ENCODE measurements at places on chromosomes 12 and 14. TPM values are rescaled to one million over a fixed set of nuclear protein-coding genes. Genes with fewer than 3 reads are reported as not detected.

The SERPINA10 gene
- total RNA-seq = not detected

- DNase-seq = no peak
Measured at GRCh38 chr14:44928793-44929192, 33.0 kb downstream of the KLHL28 start.

- no peak for DNase-seq
Measured at GRCh38 chr12:92621312-92621711, 81.5 kb upstream of the PLEKHG7 start.

DNA sequence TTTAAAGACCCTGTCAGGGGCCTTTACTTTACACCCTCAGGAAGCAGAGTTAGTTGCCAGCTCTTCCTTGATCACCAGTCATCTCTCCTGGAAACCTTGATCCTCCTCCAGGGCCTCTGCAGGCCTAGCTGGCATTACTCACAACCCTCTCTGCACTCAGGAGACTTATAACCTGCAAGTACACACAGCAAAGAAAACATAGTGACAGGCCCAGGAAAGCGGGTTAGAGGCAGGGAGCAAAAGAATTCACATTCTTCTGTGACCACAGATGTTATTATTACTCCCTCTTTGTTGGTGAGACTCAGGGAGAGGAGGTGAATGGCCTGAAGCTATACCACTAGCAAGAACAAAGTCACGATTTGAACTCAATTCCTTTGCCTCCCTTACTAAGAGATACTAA, 87.4 kb downstream of the OR11H12 start:
- DNase-seq = no peak

- DNase-seq = no peak
Measured at GRCh38 chr12:128969480-128970055, 116.3 kb downstream of the GLT1D1 start.

The PPP1R1A gene
- 11.0 TPM for total RNA-seq

- DNase-seq = no peak
Measured at GRCh38 chr14:87894920-87895319, 98.1 kb downstream of the GALC start.

DNA sequence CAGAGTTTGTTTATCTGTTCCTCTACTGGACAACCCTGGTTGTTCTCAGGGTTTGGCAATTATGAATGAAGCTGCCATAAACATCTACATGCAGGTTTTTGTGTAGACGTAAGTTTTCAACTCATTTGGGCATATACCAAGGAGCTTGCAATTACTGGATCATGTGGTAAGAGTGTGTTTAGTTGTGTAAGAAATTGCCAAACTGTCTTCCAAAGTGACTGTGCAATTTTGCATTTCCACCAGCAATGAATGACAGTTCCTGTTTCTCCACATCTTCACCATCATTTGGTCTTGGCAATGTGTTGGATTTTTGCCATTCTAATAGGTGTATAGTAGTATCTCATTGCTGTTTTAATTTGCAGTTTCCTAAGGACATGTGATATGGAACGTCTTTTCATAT, 39.8 kb upstream of the FBXO33 start:
- no peak for DNase-seq

DNA sequence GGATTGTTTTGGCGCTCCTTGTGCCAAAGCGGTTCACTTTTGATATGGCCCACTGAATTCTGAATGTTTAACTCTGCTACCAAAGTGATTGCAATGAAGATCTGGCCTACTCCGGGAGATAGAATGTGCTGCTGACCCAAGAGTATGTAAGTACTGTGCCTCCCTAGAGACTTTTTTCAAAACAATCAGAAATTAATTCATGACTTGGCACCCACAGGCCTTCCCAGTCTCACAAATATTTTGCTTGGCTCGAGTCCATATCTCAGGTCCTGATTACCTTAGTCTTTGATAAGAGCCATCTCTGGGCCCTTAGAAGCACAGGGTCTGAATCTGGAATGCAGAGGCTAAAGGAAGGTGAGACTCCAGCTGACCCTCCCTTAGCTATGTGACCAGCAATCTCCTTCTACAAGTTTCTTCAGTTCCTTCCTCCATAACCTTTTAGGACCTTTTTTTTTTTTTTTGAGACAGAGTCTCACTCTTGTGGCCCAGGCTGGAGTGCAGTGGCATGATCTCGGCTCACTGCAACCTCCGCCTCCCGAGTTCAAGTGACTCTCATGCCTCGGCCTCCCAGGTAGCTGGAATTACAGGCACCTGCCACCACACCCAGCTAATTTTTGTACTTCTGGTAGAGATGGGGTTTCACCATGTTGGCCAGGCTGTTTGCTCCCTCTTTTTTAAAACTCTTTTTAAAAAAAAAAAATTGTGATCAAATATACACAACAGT, 49.5 kb upstream of the METAP2 start:
- DNase-seq = no peak

DNA sequence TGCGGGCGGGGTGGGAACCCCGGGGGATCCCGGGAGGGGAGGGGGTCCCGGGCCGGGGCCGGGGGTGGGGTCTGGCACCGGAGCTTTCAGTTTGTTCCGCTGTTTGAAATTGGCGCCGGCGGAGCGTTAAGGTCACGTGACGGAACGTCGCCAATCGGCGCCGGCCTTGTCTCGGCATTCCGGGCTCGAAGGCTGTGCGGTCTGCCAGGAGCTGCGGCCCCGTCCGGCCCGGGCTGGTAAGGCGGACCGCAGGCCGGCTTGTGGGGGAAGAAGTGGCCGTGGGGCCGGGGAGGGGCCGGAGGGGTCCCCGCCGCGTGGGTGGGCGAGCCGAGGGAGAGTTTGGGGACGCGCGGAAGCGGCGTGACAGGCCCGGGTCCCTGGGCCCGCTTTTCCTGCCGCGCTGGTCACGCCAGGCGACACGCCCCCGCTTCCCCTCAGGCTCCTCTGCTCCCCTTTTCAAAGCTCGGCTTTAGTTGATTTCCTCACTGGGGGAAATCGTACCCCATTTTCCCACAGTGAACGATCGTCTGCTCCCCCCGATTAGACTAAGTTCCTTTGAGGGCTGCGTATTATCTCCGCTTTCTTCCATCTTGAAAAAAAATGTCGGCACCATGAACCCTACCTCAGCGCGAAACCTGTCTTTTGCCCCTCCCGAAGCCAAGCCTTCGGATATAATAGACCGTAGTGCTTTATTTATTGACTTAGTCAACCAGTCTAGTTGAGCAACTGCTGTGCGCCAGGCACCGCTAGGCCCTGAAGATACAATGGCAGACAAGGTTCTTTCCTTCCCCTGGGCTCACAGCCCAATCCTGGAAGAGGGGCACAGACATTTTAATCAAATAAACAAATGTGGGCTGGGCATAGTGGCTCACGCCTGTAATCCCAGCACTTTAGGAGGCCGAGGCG, at the start of the genes FOXM1 and RHNO1:
Gene FOXM1, minus strand, starts transcription at position 128 of the 906 bp plus-strand sequence. CDS start 2,696 bp downstream, outside the sequence.
Gene RHNO1, plus strand, starts transcription at position 177 of the 906 bp plus-strand sequence. CDS start 8,144 bp downstream, outside the sequence.
- peak; percentile 96 for DNase-seq

DNA sequence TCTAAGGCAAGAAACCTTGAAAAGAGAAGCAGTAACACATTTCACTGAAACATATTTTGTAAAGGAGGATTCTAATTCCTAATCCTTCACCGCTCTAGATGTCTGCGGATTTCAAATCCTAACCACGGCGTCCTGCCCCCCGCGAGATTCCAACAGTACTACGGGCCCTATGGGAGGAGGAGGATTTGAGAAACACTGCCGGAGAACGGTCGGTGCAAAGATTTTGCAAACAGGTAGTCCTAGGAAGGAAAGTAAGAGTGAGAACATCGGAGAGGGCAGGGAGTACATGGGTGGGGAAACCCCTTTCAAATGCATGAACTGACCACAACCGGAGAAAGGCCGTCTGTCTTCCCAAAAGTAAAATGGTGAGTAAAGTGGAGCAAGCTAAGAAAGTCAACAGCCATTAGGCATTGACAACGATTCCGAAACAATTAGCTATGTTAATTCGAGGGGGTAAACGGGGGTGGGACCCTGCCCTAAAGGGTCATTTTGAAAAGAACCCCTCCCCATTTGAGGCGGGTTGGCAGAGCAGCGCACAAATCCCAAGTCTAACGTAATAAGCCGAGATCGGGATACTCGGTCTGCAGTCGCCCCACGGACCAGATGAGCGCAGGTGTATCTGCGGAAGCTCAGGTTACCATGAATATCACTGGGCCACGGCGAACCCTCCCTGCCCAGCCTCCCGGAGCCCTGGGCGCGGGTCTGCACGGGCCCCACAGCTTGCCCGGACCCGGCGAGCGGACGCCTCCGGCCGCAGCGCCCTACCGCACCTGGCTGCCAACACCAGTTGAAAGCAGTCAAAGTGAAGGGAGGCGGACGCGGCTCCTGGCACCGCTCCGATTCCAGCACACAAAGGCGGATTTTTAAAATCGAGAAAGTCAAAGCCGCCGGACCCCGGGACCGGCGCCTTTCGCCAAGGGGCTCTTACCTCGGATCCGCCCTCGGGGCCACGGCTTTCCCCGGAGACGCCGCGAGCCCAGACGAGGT, 662 bp downstream of the EPS8 start:
- no peak for DNase-seq

DNA sequence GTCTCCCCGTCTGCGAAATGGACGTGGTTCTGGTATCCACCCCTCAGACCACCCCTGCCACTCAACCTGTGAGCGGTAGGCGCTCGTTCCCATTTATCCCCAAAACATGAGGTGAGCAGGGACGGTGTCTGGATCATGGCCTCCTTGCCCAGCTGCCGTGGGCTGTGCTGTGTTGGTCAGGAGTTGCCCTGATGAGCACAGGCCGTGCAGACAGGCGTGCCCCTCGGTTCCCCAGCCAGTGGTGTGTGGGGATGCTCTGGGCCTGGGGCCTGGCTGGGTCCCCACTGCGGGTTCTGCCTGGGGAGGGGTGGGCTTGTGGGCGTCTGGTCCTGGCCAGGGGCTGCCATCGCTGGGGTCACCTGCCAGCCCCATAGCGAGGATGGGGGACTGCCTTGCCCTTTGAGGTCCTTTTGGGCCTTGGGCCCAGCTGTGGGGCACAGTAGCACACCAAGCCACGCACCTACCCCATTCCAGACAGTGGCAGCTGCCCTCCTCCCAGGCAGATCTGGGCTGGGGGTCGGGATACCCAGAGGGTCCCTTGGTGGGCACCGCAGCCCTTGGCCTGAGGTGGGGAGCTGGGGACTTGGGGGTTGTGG, 11.3 kb upstream of the PUS1 start:
- DNase-seq = no peak

- no peak for DNase-seq
Measured at GRCh38 chr12:1071182-1071581, 80.2 kb downstream of the ERC1 start.

GRCh38 chr12:132621657-132622435, 3.3 kb downstream of the P2RX2 start:
- no peak for DNase-seq

DNA sequence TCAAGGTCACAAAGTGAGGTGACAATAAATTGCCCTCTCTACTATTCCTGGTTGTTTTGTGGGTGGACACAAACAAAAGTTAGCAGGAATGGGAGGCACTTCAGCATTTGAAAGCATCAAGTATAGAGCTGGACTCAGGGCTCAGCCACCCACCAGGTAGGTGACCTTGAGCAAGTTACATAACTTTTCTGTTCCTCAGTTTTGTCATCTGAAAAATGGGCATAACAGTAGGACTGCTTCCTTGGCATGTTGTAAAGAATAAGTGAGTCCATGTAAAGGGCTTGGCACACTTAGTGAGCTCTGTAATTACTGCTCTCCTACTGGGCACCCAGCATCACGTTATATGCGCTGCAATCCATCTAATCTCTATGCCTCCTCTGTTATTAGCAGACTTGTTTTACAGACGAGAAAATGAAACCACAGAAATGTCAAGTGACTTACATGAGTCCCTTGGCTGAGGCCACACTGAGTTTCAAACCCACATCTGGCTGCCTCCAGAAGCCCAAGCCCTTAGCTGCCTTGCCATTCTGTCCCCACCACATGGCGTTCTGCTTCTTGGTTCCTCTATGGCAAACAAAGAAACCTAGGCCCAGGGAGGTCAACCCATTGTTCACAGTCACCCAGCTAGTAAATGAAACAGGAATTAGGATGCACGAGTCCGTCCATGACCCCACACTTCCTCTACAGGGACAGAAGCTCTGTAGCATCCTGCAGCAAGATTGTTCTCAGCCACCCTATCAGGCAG, 63.2 kb upstream of the SLC24A4 start:
- no peak for DNase-seq

- no peak for DNase-seq
Measured at GRCh38 chr14:37974421-37974820, 233.3 kb upstream of the SSTR1 start.

The PRR13 gene
- 71.5 TPM for total RNA-seq

The TUBA1C gene
- total RNA-seq = 490 TPM

All from suprapubic skin (tissue), 4 donors.